ENCODE measurements at places on chromosomes 2 and 18.

- no peak for DNase-seq
Measured at GRCh38 chr2:98492441-98492840, 47.8 kb downstream of the INPP4A start.

DNA sequence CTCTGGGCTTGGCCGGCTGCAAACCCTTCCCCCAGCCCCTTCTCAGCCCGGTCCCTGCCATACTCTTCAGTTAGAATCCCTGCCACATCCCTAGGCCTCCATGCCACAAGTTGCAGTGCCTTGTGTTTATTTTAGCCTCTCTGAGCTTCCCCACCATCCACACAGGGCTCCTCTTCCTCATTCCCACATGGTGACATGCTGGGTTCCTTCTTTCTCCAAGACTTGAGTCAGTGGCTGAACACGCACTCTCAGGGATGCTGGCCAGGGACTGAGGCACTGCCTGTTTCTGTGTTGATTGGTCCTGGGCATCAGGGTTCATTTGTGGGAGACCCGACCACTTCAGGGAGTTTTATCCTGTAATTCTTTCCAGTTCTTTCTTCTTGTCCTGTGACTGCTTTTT is 56.3 kb downstream of the KCNS3 start:
- no peak for DNase-seq

DNA sequence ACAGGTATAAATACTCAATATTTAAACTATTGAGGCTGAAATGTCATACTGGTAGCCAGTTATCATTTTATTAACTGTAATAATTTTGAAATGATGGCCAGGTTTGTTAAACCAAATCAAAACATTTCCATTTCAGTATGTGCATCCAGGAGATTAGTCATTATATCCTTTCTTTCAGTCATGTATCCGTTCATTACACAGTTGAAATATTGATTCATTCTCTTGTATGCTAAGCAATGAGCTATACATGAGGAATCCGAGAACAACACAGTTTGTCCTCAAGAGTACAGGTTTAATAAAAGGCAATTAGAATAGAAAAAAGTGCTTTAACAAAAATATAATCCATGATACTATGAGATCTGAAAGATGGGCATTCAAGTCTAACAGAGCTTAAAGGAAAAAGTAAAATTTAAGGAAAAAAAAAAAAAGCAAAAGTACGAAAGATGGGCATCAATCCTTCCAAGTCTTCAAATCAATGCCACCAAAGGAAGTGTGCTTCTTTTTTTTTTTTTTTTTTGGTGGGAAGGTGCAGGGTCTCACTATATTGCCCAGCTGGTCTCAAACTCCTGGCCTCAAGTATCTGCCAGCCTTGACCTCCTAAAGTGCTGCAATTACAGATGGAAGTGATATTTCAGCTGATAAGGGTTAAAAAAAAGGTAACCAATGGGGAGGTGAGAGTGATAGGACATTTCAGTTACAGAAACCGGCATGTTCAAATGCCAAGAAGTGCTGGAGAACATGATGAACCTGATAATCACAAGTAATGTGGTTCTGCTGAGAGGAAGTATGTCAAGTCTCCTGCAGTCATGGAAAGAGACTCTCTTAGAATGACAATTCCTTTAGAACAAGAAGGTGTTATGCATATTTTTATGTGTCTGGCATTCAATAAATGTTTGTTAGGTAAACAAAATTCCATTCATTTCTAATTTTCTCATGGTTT is 35.8 kb downstream of the PUM2 start:
- no peak for DNase-seq

DNA sequence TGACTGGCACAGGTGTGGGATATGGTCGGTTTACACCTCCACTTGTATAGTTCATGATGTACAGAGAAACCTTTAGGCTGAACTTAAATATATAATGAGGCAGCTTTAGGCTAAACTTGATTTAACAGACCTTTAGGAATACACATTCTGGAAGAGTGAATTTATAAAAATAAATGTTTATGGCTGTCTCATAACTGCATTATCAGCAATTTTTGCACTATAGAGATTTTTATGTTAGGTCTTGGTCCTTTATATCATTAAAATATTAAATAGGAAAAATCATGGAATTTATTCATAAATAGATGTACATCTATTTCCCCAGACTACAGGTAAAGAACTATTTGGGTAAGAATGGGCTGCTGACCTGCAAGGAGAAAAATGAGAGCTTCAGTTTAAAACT is 19.8 kb downstream of the RAB27B start:
- no peak for DNase-seq

DNA sequence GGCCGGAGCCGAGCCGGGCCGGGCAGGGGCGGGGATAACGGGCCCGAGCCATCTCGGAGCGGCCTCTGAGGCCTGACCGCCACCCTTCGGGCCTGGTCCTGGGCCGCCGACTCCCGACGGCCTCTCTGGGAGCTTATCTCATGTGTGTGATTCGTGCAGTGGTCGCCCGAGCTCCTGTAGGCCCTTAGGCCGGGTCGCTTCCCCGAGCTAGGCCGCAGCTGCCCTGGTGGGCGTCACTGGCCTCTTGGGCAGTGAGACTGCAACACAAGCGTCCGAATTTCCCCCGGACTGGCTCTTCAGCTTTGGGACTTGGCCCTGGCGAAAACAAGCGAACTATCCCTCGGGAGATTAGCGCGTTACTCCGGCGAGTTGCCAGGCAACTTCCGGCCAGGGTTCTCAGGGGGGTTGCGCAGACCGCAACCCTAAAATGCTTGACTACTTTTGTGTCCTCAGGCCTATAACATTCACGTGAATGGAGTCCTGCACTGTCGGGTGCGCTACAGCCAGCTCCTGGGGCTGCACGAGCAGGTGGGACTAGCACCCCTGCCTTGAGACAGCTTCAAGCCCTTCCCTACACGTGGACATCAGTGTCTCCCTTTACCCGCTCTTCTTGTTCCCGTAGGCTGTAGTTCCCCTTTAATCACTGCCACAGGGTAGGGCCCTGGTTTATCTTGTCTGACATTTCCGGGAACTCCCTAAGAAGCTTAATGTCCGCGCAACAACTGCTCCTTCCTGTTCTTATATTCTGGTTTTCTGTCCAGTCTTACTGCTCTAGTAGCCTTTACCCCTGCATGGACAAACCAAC is 602 bp downstream of the SNX17 start:
- no peak for DNase-seq

DNA sequence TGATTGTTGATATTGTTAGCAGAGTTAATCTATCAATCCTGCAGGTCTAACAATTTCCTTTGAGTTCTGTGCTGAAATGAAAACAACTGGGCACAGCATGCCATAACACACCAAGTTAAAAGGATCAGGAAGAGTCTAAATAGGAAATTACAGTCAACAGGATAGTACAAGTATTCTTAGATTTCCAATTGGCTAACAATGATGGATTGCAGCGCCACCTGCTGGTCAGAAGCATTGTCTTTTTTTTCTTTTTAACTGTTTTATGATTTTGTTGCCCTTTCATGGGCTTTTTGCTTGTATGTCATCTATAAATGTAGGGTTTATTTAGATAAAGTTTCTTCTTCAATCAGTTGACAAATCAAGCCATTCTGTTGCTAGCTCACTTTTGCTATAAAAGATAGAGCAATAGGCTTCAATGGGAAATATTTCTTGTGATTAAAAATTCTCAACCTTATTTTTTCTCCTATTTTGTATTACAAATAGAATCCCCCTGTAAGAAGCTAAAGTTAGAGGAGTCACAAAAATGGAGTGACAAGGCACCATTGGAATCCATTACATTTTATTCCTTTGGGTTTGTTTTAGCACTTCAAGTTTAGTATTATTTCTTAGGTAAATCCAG is 40.8 kb upstream of the RPRM start:
- DNase-seq = peak; percentile 35

GRCh38 chr2:218964041-218964771 is 4.7 kb downstream of the CDK5R2 start:
- DNase-seq = no peak

DNA sequence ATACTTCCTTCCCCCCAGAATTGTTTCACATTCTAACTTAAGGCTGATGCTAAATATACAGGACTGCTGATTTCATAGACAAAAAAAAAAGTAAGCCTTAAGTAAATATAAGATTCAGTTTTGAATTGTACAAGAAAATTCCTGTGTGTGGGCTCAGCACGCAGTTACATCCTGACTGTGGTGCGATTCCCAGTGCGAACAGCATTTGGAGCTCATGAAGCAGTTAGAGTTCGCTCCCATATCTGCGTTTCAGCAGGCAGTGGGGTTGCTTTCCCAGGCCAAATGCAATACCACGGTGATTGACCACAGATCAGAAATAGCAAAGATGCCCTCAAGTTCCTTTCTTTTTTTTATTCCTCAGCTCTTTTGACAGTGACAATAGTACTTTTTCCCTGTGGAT is 75.6 kb downstream of the SATB2 start:
- DNase-seq = no peak

GRCh38 chr2:219059725-219060682 is 717 bp downstream of the IHH start:
- DNase-seq = no peak
